Stimulated activated CD4-positive, alpha-beta T cell treated with anti-CD3 and anti-CD28 coated beads, TNF-alpha, amount 100 ng/mL, for 48 hours (primary cell): ENCODE measurements at places on chromosomes 7 and 10.

- no peak for DNase-seq
These were observed 88.2 kb downstream of the RGS10 start for GRCh38 chr10:119454316-119454715.

GRCh38 chr7:24388212-24388611, 104.2 kb downstream of the NPY start:
- DNase-seq = no peak

GRCh38 chr7:157584420-157584819, 247.6 kb downstream of the DNAJB6 start:
- no peak for DNase-seq

DNA sequence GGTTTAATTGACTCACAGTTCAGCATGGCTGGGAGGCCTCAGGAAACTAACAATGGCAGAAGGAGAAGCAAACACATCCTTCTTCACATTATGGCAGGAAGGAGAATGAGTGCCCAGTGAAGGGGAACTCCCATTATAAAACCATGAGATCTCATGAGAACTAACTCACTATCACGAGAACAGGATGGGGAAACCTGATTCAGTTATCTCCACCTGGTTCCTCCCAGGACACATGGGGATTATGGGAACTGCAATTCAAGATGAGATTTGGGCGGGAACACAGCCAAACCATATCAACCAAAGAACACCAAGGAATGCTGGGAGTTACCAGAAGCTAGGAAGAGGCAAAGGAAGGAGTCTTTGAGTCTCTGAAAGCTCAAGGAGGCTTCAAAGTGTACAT, 94.3 kb downstream of the IPMK start:
- no peak for DNase-seq

DNA sequence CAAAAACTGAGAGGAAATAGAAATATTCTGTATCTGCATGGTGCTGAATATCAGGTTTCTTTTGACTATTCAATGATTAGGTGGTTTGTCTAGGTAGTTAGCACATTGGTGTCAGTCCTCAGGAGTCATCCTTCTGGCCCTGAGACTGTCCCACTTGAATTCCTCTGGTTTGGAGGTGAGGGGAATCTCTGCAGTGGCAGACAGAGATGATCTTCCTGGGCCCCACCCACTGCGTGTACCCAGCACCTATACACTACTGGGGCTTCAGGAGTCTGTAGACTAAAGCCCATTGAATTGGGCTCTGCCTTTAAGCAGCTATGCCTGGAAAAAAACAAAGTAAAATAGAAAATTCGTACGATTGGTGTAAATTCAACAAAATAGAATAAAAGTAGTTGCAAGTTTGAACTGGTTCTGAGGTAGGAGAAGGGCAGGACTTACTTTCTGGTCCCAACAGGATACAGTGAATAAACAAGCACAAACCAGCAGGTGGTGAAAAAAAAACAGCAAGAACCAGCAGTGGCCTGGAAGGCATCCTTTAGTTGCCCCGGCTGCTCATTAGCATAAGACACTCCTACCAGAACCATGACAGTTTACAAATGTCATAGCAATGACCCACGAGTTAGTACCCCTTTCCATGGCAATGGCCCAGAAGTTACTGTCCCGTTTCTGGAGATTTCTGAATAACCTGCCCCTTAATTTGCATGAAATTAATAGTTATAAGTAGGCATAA, 1.7 kb downstream of the LIPM start:
- DNase-seq = no peak

GRCh38 chr10:109966961-109967738, 40.6 kb upstream of the ADD3 start:
- no peak for DNase-seq

DNA sequence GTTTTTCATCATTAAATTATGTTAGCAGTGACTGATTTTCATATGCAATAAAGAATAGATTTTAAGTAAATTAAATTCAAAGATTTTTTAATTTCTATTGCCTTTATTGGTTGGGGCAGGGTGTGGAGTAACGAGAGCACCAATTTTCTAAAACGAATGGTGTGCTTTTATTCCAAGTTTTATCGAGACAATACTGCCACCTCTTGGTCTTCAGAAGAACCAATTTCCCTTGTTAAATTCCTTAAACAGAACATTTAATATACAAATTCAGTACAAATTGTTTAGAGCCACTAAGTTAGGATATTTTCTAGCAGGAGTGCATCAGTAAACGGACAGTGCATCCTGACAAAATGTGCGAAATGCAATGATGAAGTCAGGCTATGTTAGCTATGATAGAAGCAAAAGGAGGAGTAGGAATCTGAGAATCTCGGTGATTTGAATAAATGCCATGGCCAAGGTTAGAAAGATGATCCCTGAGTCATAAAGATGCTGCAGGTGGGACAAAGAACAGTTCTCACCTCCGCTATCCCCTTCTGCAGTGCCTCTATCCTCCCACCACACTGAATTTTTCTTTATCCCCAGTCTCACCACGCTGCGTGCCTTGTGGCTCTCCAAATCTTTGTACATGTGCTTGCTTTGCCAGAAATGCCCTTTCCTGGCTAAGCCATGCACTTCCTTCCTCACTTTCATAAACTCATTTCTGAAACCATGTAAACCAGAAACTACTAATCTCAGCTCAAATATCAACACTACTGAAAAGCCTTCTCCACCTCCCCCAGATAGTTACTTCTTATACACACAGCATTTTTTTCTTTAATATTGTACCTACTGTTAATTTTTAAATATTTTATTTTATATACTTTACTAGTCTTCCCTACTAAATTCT, 31.9 kb upstream of the AGBL3 start:
- DNase-seq = no peak

DNA sequence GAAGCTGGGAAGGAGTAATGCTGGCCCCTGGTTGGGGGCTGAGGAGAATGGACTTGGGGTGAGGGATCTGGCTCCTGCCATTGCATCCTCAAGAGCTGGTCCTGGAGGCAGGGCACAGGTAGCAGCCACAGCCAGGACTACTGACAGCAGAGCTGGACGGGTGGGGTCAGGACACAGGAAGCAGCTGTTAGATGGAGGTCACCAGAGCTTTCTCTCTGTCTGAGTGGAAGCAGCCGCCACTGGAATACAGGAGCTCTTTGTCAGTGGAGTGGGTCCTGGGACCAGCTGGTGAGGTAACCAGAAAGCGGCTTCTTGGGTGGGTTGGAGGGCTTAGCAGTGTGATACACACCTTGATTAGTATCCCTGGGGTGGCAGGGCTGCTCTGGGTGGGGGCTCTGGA, 58.1 kb upstream of the AQP1 start:
- DNase-seq = no peak
